ENCODE measurements at places on chromosomes 12 and 14.

DNA sequence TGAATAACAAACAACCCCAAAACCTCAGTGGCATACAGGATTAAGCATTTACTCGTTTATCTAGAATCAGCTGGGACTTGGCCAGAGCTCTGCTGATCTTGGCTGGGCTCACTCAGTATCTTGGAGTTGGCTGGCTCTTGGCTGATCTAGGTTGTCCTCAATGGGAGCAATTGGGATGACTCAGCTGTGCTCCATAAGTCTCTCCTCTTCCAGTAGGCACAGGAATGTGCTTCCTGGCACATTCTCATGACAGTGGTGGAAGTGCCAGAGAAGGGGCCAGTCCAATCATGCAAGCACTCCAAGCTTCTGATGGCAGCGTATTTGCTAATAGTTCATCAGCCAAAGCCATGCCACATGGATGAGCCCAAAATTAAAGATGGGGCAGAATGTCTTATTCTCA lies 41.7 kb upstream of the ANO4 start:
- no peak for DNase-seq

DNA sequence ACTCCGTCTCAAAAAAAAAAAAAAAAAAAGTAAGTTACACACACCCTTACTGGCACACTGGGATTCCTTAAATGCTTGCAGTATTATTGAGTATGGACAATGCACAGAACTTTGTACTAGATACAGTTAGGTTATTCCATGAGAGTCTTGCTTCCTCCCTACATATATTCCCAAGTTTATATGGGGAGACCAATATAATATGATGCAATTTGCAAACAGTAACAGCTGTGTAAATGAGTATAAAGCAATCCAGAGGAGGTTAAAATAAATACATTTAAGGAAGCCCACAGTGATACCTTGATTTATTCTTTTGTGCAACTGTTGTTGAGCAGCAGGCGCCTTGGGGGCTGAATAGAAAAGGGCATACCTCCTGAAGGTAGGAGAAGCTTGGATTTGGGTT lies 26.6 kb downstream of the RASSF3 start:
- DNase-seq, result peak; percentile 55

- no peak for DNase-seq
Measured at GRCh38 chr14:70716958-70717357, 75.2 kb downstream of the TTC9 start.

DNA sequence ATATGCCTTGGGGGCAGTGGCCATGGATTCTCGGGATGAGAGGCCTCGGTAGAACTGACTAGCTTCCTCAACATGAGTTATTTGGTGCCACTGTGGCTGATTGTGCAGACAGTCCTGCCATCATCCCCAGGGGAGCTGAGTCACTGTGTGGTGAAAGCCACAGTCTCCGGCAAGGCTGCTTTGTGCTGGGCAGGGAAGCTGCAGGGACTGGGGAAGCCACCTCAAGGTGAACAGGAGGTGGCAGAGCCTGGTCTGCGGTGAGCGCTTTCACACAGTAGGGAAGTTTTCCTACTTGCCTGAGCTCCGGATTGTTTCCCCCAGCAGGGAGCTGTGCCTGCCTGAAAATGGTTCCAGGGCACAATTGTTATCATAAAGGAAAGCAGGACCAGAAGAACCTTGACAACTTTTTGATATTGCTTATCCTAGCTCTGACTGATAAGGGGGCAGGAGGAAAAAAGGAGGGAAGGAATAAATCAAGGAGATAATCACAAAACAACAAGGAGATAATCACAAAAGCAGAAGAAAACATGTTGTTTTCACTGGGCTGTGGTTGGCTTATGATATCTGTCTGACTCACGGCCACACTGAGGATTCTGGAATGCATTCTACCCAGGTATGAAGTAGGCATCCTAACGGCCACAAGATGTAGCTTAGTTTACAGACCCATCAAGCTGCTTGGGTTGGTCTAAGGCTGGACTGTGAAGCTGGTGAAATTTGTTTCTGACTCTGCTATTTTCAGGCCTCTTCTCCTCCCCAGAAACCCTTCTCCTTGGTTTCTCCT lies 32.2 kb upstream of the GNG2 start:
- DNase-seq, result no peak

- DNase-seq, result no peak
Measured at GRCh38 chr14:64082837-64083236, 211.3 kb downstream of the ESR2 start.

GRCh38 chr12:6533653-6533922 lies 729 bp upstream of the GAPDH start:
- no peak for DNase-seq

DNA sequence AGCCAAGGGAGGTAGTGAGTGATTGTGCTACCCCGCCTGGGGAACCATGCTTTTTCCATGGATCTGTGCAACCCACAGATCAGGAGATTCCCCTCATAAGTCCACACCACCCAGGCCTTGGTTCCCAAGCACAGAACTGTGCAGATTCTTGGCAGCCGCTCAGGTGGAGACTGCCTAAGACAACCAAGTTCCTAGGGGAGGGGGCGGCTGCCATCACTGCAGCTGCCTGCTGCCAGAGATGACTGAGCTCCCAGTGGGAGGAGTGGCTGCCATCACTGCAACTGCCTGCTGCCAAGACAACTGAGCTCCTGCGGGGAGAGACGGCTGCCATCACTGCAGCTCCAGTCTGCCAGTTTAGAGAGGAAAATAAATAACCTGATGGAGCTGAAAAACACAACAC lies 138.3 kb upstream of the GARIN2 start:
- DNase-seq, result no peak

GRCh38 chr14:95870772-95871171 lies 5.9 kb upstream of the TUNAR start:
- DNase-seq, result no peak

All from NCI-H2081 (cell line).